ENCODE measurements at places on chromosomes 5 and 9.

GRCh38 chr5:93575461-93576414 lies 5.3 kb downstream of the NR2F1-AS1 start:
- DNase-seq: no peak

GRCh38 chr5:157294407-157295091 lies 28.6 kb downstream of the CYFIP2 start:
- no peak for DNase-seq

GRCh38 chr5:112779531-112779930 lies 41.8 kb downstream of the APC start:
- peak; percentile 79 for DNase-seq

DNA sequence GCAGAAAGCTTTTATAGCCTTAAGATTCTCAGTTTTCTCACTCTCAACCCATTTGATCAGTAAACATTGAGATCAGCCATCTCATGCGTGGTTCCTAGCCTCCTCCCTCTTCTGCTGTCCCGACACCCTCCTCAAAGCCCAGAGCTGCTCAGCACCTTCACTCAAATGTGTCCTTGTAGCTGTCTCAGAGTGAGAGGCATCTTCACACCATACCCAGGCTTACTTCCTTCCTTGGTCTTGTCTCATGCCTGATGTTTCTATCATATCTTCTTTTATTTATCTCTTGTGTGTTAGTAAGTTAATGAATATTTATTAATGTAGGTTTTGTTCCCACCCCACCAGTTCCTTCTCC lies 72.4 kb upstream of the SNX2 start:
- no peak for DNase-seq

- peak; percentile 67 for DNase-seq
Observed at GRCh38 chr5:135214897-135215616, 181.0 kb upstream of the PITX1 start.

Data from cardiac fibroblast (primary cell).